ENCODE measurements at places on chromosomes 13 and 19. TPM values are rescaled to one million over a fixed set of nuclear protein-coding genes. Genes with fewer than 3 reads are reported as not detected.

DNA sequence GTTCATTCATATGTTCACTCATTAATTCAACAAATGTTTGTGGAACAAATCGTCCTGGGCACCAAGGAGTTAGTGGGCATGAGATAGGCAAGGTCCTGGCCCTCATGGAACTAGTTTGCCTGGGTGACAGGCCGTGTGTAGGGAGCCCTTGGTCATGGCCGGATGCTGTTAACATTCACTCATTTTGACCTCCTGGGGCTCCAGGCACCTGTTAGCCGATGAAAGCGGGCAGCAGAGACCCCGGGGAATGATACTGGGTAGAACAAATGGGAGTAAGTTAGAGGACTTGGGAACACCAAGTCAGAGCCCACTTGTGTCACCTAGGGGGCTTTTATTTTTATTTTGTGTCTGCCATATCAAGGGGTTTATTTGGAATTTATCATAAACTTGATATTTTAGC is 6.6 kb downstream of the MED25 start:
- DNase-seq: no peak

DNA sequence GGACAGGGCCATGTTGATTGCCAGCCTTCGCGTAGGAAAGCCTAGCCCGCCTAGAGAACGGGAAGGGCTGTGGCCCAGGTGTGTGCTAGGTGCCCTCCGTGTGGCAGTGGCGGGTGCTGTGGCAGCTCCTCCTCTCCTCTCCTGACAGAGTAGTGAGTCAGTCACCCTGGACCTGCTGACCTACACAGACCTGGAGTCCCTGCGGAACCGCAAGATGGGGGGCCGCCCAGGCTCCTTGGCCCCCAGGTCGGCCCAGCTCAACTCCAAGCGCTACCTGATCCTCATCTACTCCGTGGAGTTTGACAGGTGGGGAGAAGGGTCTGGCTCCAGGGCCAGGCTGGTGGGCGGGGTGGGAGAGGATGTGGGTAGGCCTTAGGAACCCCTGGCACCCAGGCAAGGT is 11.1 kb downstream of the CCDC61 start:
- DNase-seq: no peak

DNA sequence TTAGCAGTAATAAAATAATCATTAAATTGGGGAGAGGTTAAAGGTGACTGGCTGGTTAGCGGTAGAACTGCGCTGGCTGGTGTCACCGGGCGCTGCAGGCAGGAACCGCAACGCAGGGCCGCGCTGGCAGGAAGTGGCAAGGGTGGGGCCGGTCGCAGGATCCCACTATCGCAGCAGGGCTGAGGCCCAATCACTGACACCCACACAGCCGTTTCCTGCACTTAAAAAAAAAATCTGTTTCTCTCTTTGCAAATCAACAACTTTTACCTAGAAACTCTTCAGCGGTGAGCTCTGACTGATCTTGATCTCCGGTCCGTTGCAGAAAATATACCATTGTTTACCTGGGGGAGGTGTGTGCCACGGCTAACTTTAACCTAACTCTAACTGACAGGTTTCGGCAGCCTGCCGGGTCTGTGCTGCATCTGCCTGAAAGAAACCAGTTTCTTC is 46.9 kb downstream of the KLF2 start:
- no peak for DNase-seq

GRCh38 chr13:39452417-39452816 is 150.6 kb downstream of the LHFPL6 start:
- DNase-seq: no peak

GRCh38 chr13:68998056-68998455 is 1109.6 kb upstream of the ATXN8OS start:
- no peak for DNase-seq

DNA sequence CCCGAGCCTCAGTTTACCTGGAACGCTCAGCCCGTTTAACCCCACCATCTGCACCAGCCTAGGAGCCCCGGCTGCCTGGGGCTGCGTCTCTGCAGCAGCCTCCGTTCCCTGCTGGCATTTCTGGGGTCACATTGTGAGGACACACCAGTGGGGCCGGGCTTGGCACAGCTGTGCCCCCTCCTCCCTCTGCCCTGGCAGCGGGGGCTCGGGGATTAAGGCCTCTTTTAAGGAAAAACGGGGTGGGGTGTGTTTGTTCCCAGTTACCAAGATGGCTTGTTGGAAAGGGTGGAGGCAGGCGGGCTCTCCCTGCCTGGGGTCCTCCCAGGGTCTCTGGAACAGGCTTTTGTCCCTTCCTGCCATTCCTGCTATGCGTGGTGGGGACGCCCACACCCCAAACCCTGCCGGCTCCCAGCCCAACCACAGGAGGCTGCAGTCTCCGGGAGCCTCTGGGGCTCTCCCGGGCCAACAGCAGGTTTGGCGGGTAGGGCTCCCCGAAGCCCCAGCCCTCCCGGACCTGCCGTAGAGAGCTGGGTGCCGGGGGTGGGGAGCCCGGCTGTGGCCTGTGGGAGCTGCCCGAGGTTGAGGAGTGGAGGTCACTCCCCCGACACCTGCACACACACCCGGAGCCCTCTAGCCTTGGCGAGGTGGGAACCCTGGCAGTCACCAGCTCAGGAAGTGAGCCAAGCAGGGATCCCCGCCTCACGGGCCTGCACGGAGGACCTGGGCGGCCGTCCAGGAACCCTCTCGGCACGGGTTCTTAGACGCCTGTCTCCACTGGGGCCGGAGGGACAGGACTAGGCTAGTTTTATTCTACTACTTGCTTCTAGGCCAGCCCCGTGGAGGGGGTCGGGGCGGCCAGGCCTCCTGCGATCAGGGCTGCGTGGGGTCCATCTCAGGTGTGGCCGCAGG is 36.9 kb downstream of the GADD45B start:
- no peak for DNase-seq

DNA sequence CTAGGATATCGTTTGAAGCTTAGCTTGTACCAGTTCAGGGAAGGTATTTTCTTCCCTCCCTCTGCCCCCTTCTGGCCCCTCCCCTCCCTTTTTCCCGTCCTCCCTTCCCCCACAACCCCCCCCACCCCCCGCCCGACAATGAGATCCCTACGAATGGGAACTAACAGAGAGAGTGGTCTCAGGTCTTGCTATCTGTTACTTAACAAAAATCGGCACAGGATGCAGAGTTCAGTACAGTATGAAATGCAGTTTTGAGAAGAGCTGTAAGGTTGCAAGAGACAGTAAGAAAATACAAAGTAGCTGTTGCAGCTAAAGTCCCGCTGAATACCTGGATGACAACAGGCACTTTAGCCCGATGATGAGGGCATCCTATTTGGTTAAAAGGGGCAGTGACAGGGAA is 3.1 kb upstream of the DACH1 start:
- DNase-seq: no peak

- no peak for DNase-seq
These were observed 147.2 kb upstream of the KLHL1 start for GRCh38 chr13:70255406-70255991.

DNA sequence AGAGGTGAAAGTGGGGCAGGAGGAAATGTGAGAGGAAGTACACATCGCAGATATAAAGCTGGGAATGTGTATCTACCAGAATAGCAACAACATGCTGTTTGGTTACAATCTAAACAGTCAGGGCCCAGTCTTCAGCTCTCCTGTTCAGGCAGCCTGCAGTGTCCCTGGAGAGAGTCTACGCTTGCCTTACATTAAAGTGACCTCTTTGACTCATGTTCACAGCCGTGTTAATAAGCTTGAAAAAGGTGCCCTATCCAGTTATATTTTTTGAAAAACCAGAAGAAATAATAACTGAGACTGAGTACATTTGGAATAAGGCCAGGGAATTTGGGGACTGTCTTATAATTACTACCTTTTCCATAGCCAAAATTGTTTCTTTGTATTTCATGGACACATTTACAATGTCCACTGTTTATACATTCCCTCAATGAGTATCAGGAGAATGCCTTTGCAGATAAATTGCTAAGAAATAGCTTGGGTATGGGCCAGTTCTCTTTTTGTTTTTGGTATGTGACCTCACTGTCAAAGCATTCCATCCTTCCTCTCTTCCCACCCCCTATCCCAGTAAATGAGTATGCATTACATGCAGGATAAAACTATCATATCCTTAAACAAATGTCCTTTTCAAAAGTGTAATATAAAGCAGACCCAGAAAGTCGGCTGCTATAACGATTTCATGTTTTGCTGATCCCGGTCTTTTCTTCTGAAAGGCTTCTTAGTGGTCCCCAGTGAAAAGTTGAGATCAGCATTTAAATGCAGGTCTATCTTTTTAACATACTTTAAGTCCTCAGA is 82.6 kb downstream of the PCDH9 start:
- no peak for DNase-seq

GRCh38 chr13:68608147-68608546 is 1378.0 kb upstream of the PCDH9 start:
- no peak for DNase-seq

DNA sequence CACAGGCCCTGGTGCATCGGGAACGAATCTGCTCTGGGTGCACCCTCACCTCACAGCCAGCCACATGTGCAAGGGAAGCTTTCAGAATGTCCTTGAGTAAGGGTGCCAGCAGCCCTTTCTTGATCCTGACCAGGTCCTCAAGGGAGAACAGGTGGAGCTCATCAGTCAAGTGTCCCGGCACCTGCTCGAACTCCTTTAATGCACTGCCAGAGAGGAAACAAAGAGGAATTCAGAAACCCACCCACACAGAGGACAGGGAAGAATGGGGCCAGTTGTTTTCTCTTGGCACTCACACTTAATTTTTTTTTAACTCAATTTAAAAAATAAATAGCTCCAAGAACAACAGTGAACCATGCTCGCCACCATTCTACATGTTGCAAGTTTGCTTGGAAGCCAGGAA is 41.7 kb downstream of the RUBCNL start:
- DNase-seq: no peak

GRCh38 chr19:7986321-7987113 is 18.9 kb downstream of the ELAVL1 start:
- DNase-seq: peak; percentile 41

DNA sequence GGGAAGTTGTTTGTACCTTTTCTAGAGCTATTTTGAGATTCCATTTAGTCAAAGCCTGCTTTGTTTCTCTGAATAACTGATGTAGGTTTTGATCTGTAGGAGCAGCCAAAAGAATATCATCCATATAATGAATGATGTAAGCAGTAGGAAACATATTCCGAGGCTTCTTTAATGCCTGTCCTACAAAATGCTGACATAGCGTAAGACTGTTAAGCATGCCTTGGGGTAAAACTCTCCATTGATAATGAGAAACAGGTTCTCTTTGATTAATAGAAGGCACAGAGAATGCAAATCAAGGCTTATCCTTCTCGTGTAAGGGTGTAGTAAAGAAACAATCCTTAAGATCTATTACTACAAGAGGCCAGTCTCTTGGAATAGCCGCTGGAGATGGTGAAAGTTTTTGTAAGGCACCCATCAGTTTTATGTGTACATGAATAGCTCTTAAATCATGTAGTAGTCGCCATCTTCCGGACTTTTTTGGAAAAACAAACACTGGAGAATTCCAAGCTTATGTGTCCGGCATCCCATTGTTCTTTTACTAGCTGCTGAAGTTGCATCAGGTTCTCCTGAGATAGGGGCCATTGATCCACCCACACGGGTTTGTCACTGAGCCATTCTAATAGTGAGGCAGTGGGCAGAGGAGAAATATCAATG is 13.5 kb downstream of the FPR3 start:
- no peak for DNase-seq

Gene CCDC194
- not detected for total RNA-seq

Gene BLVRB
- 204 TPM for total RNA-seq

Gene PIP5K1C
- total RNA-seq: 19.1 TPM

Gene SBK3
- 41.4 TPM for total RNA-seq

Gene CYP4F2
- 1.1 TPM for total RNA-seq

Gene AP1M2
- 126 TPM for total RNA-seq

Gene SYNE4
- 36.6 TPM for total RNA-seq

Gene LILRA1
- not detected for total RNA-seq

Gene DMKN
- total RNA-seq: 135 TPM
